ENCODE measurements at places on chromosomes 5 and 9. TPM values are rescaled to one million over a fixed set of nuclear protein-coding genes. Genes with fewer than 3 reads are reported as not detected.

GRCh38 chr5:132099905-132100304 is 26.3 kb downstream of the CSF2 start:
- DNase-seq, result no peak

SOX30 gene
- total RNA-seq, result 0.15 TPM

ANKRD31 gene
- 0.05 TPM for total RNA-seq

GRCh38 chr5:53542926-53543325 is 17.5 kb upstream of the NDUFS4 start:
- DNase-seq, result no peak

DNA sequence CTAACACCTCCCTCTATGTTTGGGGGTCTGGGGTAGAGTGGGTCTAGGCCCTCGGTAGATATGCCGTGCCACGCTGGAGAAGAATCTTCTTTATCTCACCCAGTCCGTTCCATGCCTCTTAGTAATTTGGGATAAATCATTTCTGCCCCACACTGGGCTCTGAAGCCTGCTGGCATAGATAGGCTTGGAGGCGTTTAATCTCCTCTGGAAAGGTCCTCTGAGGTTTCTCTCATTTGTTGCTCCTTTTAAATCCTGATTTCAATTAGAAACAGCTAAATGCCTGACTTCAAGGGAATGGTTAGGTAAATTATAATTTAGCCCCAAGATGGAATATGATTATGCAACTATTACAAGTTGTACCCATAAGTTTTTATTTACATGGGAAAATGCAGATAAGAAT is 57.8 kb upstream of the AKNA start:
- no peak for DNase-seq

DNA sequence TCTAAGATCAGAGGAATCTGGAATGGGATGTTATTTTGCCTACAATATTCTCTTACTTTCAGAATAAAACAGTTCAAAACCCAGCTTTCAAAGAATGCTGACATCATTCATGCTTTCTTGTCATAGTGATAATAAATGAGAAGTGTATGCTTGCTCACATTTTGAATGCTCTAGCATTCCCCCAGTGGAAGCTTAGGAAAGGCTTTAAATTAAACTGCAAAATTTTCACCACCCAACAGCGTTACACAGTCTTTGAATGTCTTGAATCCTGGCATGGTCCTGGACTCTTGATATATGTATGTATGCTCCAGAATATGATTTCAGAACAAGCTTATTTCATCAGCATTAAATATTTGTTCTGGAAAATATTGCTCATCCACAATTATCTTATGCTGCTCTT is 964.3 kb upstream of the NUDT12 start:
- DNase-seq, result no peak

FOXD4L5 gene
- total RNA-seq, result 0.10 TPM

GRCh38 chr5:151709109-151709735 is 22.5 kb upstream of the SPARC start:
- DNase-seq, result no peak

DNA sequence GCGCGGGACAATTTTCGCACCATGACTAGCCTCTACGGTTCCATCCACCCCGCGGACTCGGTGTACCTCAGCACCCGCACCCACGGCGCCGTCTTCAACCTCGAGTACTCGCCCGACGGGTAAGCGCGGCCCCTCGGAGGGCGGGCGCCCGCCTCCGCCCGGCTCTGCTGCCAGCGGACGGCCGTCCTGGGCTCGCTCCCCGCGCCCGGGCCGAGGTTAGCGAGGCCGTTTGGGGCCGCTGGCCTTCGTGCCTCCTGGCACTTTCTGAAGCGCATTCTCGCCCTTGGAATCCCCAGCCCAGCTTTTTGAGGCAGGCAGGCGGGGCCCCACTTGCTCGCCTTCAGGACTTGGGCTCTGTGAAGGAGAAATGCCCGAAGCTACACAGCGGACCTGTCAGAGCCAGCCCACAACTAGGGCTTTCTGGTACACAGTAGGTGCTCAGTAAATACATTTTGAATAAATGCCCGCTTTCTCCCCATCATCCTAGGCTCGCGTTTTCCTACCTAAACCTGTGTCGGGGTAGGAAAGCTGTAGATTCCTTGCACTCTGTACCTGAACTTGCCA is 772 bp downstream of the DCAF10 start:
- DNase-seq, result peak; percentile 54

GRCh38 chr9:87611776-87612175 is 114.1 kb downstream of the DAPK1 start:
- DNase-seq, result no peak

GRCh38 chr5:41925555-41925951 is 472 bp downstream of the FBXO4 start:
- peak; percentile 15 for DNase-seq

GRCh38 chr5:167339205-167339604 is 952.2 kb upstream of the WWC1 start:
- DNase-seq, result no peak

OBP2B gene
- total RNA-seq, result not detected

GRCh38 chr9:125119643-125120286 is 23.6 kb downstream of the SCAI start:
- no peak for DNase-seq

ENTPD2 gene
- total RNA-seq, result 55.6 TPM
